Stimulated activated CD4-positive, alpha-beta T cell treated with anti-CD3 and anti-CD28 coated beads, Interleukin-1b, Interleukin-23, amount 100 ng/mL, for 1 hour (primary cell): ENCODE measurements at places on chromosomes 4 and X.

DNA sequence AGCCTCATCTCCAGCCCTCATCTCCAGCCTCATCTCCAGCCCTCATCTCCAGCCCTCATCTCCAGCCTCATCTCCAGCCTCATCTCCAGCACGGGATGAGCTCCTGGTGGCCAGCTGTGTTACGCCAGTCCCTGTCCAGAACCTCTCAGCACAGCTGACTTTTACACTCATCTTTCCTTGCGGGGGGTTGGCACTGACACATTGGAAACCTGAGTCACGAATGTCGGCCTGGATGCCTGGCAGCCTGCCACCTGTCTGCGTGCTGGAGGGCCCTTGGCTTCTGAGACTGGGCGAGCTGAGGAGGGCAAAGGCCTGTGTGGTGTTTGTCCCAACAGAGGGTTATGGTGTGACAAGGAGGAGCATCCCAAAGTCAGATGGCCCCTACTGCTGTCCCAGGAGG is 66.1 kb upstream of the HGFAC start:
- DNase-seq: no peak

- no peak for DNase-seq
Measured at GRCh38 chr4:14049946-14050345, 422.4 kb upstream of the BOD1L1 start.

DNA sequence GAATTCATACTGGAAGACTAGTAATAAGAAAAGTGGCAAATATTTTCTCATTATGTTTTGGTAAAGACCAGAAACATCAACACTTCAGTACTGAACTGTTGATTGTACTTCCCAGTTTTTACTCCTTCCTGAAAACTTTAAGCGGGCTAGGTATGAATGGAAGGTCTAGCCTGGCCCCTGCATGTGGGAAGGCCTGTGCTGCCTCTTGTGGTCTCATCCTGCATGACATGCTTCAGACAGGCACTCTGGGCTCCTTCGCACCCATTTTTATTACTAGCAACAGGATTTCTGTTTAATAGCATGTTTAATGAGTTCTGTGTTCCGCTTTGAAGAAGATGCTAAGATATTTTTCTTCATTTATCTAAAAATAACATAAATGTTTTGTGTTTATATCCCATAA is 279.1 kb downstream of the ANK2 start:
- no peak for DNase-seq

- DNase-seq: no peak
Measured at GRCh38 chr4:5924461-5925125, 31.7 kb upstream of the CRMP1 start.

DNA sequence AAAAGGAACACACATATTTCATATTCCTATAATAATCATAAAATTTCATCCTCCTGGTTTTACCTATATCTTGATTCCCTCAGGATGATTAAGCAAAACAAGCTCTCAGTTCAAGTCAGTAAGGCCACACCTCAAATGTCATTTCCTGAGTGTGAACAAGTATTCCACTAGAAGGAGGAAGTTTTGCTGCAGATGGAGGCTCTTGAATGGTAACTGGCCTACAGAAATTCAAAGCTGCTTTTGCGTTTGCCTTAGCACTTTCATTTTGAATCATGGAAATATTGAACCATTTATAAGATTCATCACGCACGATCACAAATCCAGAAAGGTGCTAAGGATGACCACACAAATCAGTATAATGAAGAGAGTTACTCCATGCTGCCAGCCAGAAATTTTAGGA is 254.4 kb upstream of the CXXC4 start:
- DNase-seq: no peak

GRCh38 chr4:128663325-128663724 is 146.2 kb upstream of the JADE1 start:
- DNase-seq: no peak

DNA sequence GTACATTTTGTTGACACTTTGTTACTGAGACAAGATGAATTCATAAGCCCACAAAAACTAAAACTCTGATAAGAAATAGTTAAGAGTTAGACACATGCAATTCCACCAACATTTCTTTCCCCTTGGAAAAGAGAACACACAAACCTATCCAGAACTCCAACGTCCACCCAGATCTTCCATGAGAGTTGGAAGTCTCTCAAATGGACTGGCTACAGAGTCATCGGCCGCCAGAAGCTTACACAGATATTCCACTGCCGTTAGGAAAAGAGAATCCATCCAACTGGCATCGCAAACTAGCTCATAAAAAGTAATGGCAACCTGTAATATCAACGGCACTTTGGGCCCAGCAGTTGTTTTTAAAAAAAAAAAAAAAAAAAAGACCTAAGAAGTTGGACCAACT is 114.7 kb downstream of the PRKX start:
- DNase-seq: no peak

GRCh38 chrX:38363046-38363445 is 10.6 kb downstream of the OTC start:
- no peak for DNase-seq

DNA sequence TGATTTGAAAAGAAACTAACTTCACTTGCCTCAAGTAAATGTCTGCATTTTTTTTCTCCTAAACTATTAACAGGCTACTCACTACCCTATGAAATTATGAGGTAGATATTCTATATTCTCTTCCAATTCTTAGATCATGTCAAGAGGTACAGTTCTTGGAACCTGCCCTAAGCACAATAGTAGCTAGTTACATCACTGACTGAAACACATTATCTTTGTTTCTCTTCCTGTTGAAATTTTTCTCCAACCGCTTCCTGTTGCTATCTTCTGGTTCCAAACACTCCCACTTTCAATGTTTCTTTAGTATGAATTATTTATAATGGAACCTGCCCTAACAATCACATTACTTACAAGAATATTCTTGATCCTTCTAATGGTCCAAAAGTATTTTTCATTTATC is 5.0 kb upstream of the BANK1 start:
- no peak for DNase-seq

DNA sequence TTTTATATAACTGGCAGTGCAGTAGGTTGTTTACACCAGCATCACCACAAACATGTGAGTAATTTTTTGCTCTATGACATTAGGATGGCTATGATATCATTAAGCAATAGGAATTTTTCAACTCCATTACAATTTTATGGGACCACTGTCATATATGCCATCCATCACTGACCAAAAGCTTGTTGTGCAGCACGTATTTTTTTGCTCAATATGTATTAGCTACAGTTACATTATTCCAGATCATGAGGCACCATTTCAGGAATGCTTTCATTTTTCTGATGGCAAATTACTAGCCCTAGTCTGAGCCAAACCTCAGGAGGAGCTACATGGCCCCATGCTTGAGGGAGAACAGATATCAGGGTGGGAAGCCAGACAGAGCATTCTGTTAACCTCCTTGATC is 56.8 kb upstream of the DCLK2 start:
- DNase-seq: no peak

DNA sequence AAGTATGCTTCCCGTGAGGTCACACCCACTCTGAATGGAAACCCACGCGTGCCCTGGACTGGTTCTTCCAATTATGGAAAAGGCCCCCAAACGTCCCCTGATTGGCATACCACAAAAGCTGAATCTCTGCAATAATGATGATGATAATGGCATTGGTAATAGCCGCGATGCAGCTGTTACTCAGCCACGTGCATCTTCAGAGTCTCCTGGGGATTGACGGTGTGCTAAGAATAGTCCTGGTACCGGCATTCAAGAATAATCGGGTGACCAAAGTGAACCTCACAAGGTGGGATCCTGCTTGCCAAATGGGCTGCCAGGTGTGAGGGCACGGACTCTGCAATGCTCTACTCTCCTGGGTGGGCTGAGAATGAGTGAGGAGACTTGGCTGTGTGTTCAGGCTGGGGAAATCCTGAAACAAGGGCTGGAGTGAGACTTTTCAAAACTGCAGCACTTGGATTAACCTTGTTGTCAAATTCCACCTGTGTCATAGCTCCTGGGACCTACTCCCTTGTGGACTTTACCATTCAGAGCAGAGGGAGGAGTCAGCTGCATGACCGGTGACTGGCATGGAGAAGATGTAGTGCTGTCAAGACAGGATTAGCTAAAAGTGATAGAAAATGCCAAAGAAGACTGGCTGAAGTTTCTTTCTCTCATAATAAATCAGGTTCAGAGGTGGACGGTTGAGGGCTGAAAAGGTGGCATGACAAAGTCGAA is 615.4 kb downstream of the MID1IP1 start:
- no peak for DNase-seq

- no peak for DNase-seq
Measured at GRCh38 chr4:120749445-120750151, 172.9 kb downstream of the PRDM5 start.

DNA sequence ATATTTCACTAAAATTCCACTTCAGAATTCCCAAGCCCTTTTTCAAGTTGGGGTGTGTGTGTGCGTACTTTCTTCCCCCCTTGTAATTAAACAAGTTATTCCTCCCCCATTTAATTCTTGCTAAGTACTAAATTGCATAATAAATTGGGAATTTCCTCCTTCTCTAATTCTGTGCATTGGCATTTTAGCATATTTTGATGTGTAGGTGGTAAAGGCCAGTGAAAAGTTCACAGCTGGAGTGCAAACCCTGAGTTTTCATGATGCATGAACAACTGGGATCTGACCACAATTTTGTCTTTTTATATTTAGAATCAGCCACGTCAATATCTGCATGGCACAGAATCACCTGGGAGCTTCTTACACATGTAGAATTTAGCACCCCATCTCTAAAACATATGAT is 18.5 kb downstream of the ANXA3 start:
- no peak for DNase-seq

DNA sequence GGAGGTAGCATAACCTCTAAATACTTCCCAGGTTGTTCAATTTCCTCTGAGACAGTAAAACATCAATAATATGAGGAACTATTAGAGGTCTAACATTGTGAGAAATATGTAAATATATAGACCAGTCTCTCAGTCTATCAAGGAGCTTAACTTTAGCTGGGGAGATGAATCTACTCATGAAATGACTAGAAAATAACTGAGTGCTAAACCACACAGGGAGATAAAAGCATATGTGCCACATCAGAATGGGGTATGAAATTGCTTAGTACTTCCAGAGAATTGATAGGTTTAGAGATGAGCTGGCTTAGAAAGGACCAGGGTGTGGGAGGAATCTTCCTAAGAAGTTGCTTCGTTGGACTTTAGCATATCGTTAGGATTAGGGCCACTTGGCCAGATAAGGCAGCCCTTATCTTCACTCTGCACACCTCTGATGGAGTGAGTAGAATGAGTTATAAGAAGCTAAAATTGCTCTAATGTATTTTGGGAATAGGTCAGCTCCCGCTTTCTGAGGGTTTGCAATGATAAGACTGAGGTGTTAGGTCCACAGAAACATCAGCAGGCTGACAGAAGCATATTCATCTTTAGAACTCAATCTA is 299.2 kb downstream of the UNC5C start:
- DNase-seq: no peak

DNA sequence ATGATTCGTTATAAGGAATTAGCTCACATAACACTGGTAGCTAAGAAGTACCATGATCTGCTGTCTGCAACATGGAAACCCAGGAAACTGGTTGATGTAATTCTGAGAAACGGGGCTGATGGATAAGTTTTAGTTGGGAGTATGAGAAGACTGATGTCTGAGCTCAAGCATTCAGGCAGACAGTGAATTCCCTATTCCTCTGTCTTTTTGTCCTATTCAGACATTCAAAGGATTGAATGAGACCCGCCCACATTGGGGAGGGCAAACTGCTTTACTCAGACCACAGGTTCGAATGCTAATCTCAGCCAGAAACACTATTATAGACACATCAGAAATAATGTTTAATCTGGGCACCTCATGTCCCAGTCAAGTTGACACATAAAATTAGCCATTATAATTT is 515.5 kb downstream of the STPG2 start:
- no peak for DNase-seq

DNA sequence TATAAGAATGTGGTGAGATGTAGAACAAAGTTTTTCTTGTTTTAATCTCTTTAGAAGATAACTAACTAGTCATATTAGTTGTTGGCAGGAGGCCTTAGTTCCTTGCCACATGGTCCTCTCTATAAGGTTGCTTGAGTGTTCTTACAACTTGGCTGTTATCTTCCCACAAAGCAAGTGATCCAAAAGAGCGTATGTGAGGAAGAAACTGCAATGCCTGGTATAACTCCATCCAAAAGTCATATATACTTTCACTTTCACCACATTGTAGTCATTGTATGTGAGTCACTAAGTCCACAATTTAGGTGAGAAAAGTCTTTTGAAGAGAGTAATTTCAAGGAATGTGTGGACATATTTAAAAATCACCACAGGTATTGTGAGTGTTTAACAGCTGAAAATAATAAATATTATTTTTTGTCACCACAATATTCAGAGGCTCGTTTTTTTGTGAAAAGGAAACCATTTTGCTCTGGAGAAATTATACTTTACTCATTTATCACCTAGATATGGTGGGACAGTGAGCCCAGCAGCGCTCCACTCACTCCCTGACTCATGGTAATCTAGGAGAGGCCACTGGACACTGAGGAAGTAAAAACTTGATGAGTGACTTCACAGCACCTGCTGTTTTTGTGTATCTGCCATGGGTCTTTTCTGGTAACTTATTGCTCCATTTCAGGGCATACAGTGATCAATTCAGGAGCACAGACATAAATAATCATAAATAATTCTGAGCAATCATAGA is 369.4 kb upstream of the NDST3 start:
- no peak for DNase-seq

GRCh38 chrX:137567682-137568232 is 1.8 kb downstream of the ZIC3 start:
- DNase-seq: no peak

GRCh38 chr4:37469286-37469685 is 216.9 kb downstream of the RELL1 start:
- no peak for DNase-seq

DNA sequence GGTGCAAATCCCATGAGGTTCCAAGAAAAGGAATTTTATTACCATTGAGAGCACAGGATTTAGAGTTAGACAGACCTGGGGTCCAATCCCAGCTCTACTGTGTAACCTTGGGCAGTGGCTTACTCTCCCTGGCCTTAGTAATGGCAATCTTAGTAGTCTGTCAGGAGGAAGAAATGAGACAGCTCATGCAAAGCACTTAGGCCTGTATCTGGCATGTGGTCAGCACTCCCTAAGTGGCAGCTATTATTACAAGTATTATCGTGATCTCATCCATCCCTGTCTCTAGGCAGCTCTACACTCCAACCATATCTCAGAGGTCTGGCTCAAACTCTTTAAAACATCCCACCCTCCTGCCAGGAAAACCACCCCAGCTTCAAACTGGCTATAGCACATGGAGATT is 129.6 kb upstream of the NALF2 start:
- DNase-seq: no peak

DNA sequence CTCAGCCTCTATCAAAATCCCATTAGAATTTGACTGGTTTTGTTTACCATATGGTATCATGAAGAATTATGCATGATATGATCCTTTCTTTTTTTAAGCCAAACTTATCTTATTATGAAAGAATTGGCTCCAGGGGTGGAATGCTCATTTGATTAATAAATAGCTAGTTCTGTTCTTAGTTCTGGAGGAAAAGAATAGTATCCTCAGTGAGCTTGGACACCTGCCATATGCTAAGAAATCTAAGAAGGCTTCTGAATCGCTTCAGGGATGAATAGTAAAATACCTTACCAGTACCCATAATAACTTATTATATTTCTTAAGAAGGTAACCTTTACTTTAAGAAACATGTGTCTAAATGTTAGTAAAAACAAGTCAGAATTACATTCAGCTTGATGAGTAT is 803.6 kb downstream of the ADGRL3 start:
- no peak for DNase-seq
